ENCODE measurements at places on chromosomes 2 and 18. TPM values are rescaled to one million over a fixed set of nuclear protein-coding genes. Genes with fewer than 3 reads are reported as not detected.
A peak's percentile ranks its signal among the peaks of the same experiment; 100 is the strongest.

GRCh38 chr2:221455214-221455613, 116.9 kb downstream of the EPHA4 start:
- H3K27ac ChIP-seq, result no peak overlapping the region
- no peak overlapping the region for H3K4me3 ChIP-seq
- no peak for DNase-seq
- H3K27me3 ChIP-seq, result peaks cover 2% of the 10 kb centered on the region

DNA sequence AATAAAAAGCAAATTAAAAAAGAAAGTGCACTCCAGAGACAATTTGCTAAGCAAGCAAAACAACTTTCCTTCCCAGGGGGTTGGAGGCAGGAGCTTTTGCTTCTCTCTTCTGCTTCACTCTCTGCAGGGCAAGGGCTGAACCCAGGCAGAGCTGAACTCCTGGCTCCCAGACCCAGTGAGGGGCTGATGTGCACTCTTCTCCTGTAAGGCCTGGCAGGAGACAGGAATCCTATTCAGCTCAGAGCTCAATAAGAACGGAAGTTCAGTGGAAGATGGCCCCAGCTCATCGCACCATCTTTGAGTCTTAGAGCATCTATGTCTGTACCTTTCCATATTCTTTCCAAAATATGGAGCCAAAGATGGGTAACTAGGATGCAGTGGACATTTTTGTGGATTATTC, 29.1 kb downstream of the CIB4 start:
- peaks cover 15% of the 10 kb centered on the region for H3K4me1 ChIP-seq
- no peaks in the 10 kb centered on the region for H3K36me3 ChIP-seq
- no peak for DNase-seq
- peaks cover 2% of the 10 kb centered on the region for H3K27me3 ChIP-seq
- H3K27ac ChIP-seq, result no peak overlapping the region

GRCh38 chr18:58412844-58413666, 215.8 kb downstream of the ALPK2 start:
- H3K27ac ChIP-seq, result no peak overlapping the region
- H3K4me1 ChIP-seq, result no peaks in the 10 kb centered on the region
- H3K4me3 ChIP-seq, result no peak overlapping the region

DNA sequence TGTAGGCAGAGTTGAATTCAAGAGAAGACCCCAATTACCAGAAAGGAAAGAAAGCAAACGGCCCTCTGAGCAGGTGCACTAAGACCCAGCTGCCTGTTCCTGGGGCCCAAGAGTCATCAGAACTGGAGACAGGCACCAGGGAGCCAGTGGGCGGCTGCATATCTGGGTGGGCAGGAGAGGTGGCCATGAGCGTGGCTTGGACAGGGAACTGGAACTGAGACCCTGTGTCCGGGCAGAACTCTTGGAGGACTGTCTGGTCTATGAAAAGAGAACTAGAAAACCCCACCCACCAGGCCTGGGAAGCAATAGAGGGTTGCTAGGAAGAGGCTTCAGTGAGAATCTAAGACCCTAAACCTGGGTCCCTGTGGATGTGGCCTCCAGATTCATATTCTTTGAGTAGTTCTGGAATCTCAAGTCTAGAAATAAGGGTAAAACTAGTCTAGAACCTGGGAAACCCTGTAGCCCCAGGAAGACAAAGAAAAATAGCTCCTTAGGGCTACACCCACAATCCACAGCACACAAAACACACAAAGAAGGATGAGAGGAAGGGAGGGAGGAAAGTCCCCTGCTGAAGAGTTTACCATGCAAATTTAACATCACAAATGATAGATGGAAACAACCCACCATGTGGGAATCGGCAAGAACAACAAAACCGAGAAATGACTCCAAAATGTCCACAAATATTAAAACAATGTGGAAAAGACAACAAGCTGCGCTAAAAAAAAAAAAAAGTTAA, 147.0 kb downstream of the HDAC4 start:
- H3K27ac ChIP-seq, result no peak overlapping the region
- H3K4me3 ChIP-seq, result no peak overlapping the region
- peaks cover 2% of the 10 kb centered on the region for H3K27me3 ChIP-seq
- H3K36me3 ChIP-seq, result peaks cover 27% of the 10 kb centered on the region
- H3K4me1 ChIP-seq, result peaks cover 40% of the 10 kb centered on the region
- no peak for DNase-seq

- H3K4me3 ChIP-seq, result peak overlapping the region; percentile 82
- peaks cover 35% of the 10 kb centered on the region for H3K4me1 ChIP-seq
- peaks cover 89% of the 10 kb centered on the region for H3K27me3 ChIP-seq
- DNase-seq, result peak; percentile 58
These were observed 1.5 kb downstream of the EPAS1 start for GRCh38 chr2:46298522-46299353.

DNA sequence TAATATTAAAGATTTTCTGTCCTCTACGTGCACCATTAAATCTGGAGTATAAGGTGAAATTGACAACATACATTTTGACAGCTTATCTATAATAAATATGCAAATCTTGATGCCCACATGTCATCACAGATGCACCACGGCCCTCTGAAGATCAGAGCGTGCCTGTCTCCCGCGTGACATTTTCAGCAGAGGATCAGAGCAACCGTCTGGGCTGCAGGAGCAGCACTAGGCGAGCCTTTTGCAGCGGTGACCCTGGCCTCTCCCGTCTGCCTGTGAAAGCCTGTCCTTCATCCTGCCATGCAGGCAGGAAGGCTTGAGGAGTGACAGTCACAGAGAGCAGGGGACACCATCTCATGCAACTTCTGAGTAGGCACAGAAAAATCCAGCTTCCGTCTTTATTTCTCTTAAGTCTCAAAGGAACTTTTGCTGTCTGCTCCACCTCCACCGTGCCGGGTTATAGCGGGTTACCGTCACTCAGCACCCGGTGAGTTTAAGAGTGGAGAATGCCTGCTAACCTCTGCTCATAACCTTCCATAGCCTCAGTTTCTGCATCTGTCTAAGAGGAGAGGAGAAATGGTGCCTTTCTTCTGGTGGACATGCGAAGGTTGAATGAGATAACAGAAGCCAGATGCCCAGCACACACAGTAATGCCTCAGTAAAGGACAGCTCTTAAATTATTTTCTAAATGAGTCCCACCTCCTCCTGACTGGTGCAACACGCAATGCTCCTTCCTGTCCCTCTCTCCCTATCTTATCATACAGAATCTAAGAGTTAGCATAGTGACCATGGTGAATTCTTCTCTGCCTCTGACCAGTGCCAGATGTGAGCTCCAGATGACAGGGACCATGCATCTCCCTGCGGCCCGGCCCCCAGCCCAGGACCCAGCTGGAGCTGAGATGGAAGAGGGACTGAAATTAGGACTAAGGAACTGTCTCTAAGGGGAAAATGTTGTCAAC, 43.8 kb downstream of the CELF4 start:
- H3K27me3 ChIP-seq, result peaks cover 35% of the 10 kb centered on the region
- DNase-seq, result no peak
- H3K36me3 ChIP-seq, result peaks cover 2% of the 10 kb centered on the region
- no peak overlapping the region for H3K4me3 ChIP-seq

DNA sequence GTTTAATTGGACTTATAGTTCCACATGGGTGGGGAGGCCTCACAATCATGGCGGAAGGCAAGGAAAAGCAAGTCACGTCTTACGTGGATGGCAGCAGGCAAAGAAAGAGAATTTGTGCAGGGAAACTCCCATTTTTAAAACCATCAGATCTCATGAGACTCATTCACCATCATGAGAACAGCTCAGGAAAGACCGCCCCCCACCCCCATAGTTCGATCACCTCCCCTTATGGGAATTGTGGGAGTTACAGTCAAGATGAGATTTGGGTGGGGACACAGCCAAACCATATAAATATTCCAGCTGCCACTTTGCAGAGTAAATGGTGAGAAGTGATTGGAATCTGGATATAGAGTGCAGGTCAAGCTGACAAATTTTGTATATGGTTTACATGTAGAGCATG, 187.4 kb downstream of the ARL4C start:
- peak overlapping the region; percentile 80 for H3K4me3 ChIP-seq
- peaks cover 22% of the 10 kb centered on the region for H3K36me3 ChIP-seq
- DNase-seq, result no peak
- H3K4me1 ChIP-seq, result peaks cover 50% of the 10 kb centered on the region

DNA sequence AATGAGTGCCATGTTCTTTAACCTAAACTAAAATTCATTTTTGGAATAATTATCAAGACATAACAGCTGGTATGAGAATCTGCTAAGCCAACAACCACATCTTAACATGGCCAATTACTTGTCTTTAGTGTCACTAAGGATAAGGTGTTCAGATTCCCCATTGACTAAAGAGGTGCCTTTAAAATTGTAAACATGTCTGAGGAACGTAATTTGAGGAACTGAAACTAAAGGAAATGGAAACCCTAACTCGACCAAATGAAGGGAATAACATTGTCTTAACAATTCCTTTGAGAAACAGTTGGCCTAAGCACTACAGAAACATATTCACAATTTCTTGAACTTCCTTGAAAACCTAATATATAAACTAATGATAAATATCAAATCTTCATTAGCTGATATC, 355.4 kb upstream of the GULP1 start:
- no peak overlapping the region for H3K27ac ChIP-seq
- no peaks in the 10 kb centered on the region for H3K4me1 ChIP-seq
- H3K36me3 ChIP-seq, result no peaks in the 10 kb centered on the region
- DNase-seq, result no peak
- H3K4me3 ChIP-seq, result no peak overlapping the region
- no peaks in the 10 kb centered on the region for H3K27me3 ChIP-seq

DNA sequence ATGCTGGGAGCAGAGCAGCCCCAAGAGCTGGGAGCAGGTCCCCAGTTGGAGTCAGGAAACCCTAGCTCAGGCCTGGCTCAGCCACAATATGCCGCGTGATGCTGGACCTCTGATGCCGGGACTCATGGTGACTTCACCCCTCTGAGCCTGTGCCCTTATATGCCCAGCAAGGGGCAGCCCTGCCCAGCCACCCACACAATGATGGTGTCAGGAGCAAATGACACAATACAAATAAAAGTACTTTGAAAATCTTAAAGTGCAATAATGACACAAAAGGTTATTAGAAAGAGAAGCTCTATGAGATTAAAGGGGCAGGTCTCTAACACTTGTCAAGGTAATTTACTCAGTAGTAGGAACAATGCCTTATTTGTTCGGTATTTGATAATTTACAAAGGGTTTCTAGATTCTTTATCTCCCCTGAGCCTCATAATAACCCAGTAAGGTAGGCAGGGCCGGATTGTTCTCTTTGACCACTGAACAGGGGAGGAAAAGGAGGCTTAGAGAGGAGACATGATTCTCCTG, 18.3 kb upstream of the KIF3C start:
- no peak for DNase-seq
- H3K4me3 ChIP-seq, result no peak overlapping the region
- peaks cover 6% of the 10 kb centered on the region for H3K27me3 ChIP-seq
- H3K4me1 ChIP-seq, result peaks cover 2% of the 10 kb centered on the region
- H3K27ac ChIP-seq, result no peak overlapping the region

GRCh38 chr2:124755386-124755785, 730.3 kb downstream of the CNTNAP5 start:
- no peak overlapping the region for H3K4me3 ChIP-seq
- no peak for DNase-seq
- H3K4me1 ChIP-seq, result no peaks in the 10 kb centered on the region
- H3K27me3 ChIP-seq, result no peaks in the 10 kb centered on the region
- H3K36me3 ChIP-seq, result no peaks in the 10 kb centered on the region

DNA sequence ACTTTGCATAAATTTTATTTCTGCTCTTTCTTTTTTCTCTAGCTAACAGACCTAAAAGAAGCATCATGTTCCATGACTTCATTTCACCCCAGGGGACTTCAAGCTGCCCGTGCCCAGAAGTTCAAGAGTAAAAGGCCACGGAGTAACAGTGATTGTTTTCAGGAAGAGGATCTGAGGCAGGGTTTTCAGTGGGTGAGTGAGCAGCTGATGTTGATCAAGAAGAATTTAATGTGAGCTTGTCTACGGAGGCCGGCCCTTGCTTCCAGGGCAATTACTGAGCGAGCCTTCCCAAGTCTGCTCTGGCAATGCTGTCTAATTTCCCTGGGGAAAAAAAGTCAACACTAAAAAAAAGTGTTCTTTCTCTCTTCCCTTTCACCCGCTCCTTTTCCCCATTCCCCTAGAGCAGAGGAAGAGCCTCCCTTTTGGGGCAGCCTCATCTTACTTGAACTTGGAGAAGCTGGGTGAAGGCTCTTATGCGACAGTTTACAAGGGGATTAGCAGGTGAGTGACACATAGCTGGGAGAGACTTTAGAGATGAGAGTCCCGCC, 1.2 kb downstream of the CDK15 start:
- H3K27ac ChIP-seq, result no peak overlapping the region
- no peaks in the 10 kb centered on the region for H3K4me1 ChIP-seq
- DNase-seq, result no peak
- H3K4me3 ChIP-seq, result no peak overlapping the region
- peaks cover 16% of the 10 kb centered on the region for H3K27me3 ChIP-seq

DNA sequence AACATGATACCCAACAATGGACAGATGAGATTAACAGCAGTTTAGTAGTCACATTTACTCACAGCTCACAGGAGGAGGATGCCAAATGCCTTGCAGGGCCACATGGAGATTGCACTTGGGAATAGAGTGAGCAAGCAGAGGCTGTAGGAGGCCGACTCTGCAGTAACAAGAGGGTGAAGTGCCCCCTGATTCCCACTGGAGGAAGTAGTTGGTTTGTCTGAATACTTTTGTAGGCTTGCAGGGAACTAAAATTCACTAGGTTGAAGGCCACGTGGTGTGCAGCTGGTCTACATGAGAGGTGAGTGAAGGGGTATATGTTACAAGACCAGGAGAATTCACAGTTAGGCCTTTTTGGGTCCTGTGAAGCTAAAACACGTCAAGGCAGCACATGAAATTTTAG, 419.3 kb upstream of the TNP1 start:
- H3K27ac ChIP-seq, result no peak overlapping the region
- peaks cover 2% of the 10 kb centered on the region for H3K36me3 ChIP-seq
- DNase-seq, result no peak
- no peaks in the 10 kb centered on the region for H3K4me1 ChIP-seq
- peaks cover 2% of the 10 kb centered on the region for H3K27me3 ChIP-seq

The SPEG gene
- 23.6 TPM for total RNA-seq

The HRH4 gene
- 0.22 TPM for total RNA-seq

The CAPN14 gene
- total RNA-seq, result 0.17 TPM

The PTPRM gene
- total RNA-seq, result 6.5 TPM

The UGT1A7 gene
- total RNA-seq, result not detected

The CRACDL gene
- total RNA-seq, result 0.61 TPM

The GCG gene
- not detected for total RNA-seq

All from activated naive CD8-positive, alpha-beta T cell treated with anti-CD3 and anti-CD28 coated beads, Interleukin-2, amount 10 ng/mL, durations not matched to agents 7 days and 5 days (primary cell).